Fibroblast of mammary gland (primary cell): ENCODE measurements at places on chromosomes 7 and 10.

DNA sequence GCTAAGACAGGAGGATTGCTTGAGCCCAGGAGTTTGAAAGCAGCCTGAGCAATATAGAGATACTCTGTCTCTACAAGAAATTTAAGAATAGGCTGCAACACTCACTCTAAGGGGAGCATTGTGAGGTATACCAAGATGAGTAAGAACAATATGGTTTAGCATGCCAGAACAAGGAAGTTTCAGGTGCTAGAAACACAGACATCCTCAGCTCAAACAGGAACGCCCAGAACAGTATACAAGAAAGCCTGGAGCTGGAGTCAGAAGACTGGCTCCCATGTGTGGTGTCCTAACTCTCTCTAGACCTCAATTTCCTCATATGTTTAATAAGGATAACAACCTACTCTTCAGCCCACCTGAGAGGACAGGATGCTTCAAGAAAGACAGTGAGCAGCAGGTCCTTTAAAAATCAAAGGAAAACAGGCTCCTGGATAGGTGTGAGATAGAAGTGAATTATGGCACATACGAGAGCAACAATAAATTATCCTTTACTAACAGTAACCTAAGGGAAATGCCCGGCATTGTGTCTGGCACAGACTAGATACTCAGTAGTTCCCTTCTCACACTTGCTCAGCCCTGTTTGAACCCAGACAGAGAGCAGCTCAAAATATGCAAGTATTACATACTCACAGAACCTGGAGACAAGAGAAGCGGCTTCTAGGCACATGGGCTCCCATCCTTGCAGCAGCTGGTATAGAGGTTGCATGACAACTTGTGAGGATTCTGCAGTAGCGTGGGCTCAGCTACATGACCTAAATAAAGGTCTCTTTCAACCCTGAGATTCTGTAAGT lies 45.4 kb downstream of the KAT6B start:
- DNase-seq = no peak

GRCh38 chr7:115230882-115231571 lies 309.1 kb downstream of the MDFIC start:
- peak; percentile 97 for DNase-seq

DNA sequence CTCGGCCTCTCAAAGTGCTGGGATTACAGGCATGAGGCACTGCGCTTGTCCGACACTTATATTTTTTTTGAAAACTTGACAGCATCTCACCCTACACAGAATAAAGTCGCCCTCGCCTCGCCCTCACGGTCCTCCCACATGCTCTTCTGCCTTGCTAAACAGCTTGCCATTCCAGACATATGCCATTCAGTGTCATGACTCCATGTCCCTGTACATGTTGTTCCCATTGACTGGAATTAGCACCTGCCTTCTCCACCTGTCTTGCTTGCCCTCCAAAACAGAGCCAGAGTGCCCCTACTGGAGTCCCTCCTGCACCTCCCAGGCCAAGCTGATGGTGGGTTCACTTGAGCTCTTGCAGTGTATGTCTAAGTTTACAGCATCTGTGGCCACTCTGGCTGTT lies 6.2 kb downstream of the NIPSNAP2 start:
- no peak for DNase-seq

- peak; percentile 21 for DNase-seq
These were observed 17.3 kb downstream of the MLXIPL start for GRCh38 chr7:73606801-73607691.

GRCh38 chr10:89217057-89217990 lies 10.2 kb upstream of the CH25H start:
- peak; percentile 69 for DNase-seq

GRCh38 chr7:50304129-50304910 lies at the start of gene IKZF1:
TSS of gene IKZF1 (plus strand) at chr7:50304716. CDS start at chr7:50319062, 14,346 bp downstream.
- no peak for DNase-seq

GRCh38 chr7:6701860-6702259 lies 4.9 kb downstream of the ZNF12 start:
- DNase-seq = no peak
